Fibroblast of skin of left quadriceps (primary cell): ENCODE measurements at places on chromosomes 7 and 10.

DNA sequence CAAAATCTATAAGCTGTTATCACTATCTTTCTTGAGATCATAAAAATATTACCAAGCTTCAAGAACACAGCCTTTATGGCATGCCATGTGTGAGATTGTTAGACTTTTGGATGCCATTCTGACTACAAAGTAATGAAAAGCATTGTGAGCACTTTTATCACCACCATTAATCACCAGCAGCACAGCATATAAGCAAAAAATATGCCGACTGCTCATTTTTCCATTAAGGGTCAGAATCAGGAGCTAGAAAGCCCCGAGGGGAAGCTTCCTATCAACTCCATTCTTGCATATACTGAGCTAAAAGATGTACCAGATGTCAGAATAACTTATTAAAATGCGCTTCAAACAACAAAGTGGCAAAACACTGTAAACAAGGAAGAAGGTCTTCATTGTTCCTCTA is 114.3 kb downstream of the LMBR1 start:
- DNase-seq = no peak

- DNase-seq = no peak
Observed at GRCh38 chr10:31896968-31897384, 31.7 kb downstream of the ARHGAP12 start.

GRCh38 chr10:30379983-30380382 is 30.9 kb upstream of the MTPAP start:
- no peak for DNase-seq

GRCh38 chr10:94178475-94179253 is 184.1 kb downstream of the NOC3L start:
- DNase-seq = no peak

GRCh38 chr7:79009647-79010046 is 443.8 kb downstream of the MAGI2 start:
- DNase-seq = no peak

DNA sequence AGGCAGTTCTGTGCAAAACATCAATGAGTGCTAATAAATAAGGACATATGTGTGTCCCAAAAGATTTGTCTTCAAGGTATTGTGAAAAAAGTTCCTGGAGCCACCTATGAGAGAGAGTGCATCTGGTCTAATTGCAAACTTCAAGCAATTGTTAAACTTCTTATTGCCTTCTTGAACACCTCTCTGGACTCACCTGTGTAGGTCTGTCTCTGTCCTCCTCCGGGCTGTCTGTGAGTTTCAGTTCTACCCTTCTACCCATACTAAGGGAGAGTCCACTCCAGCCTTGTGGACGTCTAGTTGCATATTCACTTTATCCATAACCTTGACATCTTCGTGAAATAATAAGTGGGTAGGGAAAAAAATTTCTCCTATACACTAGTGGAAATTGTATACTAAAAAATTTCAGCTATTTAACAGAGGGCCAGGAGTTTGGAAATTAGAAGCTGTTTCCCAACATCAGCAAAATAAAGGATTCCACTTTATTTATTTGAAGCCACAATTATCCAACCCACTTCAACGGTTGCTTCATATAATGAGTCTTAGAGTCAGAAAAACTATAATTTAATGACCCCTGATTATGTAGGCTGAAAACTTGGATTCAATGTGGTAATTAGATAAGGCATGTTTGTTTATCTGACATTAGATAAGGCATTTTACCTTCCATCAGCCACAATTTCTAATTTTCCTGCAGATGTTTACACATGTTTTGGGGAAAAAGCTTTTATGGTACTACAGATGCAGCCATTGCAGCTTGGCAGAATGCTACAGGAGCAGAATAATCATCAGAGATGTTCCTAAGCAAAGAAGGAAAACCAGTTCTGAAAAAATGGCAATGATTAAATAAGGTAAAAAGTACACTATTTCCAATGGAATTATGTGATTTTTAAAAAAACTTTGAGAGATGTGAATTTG is 150.8 kb upstream of the FAM3C start:
- DNase-seq = no peak
